ENCODE measurements at places on chromosomes 3 and 15. TPM values are rescaled to one million over a fixed set of nuclear protein-coding genes. Genes with fewer than 3 reads are reported as not detected.

Gene SI
- not detected for polyA plus RNA-seq

Gene SLC2A2
- polyA plus RNA-seq = not detected

Gene C2CD4A
- not detected for polyA plus RNA-seq

- no peaks in the 10 kb centered on the region for H3K36me3 ChIP-seq
- no peaks in the 10 kb centered on the region for H3K27me3 ChIP-seq
- no peak for DNase-seq
- H3K27ac ChIP-seq = no peak overlapping the region
These were observed 86.0 kb upstream of the ABHD17C start for GRCh38 chr15:80609091-80609490.

GRCh38 chr15:51588966-51589365 is 33.6 kb downstream of the DMXL2 start:
- no peak for DNase-seq
- no peak overlapping the region for H3K4me3 ChIP-seq
- H3K27ac ChIP-seq = no peak overlapping the region
- no peaks in the 10 kb centered on the region for H3K4me1 ChIP-seq

DNA sequence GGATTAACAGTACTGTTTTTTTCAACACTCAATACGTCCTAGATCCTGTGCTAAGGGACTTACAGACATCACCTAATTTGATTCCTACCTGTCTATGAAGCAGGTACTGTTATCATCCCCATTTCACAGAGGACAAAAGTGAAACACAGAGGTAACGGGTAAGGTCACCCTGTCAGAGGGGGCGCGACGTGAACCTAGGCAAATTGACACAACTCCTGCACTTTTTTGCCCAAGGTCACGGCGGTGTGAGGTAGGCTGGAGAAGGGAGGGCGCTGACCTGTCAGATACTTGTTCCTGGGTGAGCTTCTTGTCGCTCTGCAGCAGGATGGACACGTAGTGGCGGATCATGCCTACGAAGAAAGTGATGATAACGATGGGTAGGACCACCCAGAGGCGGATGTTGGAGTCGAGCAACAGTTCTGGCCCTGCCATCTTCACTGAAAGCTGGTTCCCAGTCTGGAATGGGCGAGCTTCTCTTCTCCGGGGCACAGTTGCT is 363 bp downstream of the EMC3 start:
- H3K27me3 ChIP-seq = no peaks in the 10 kb centered on the region
- peak overlapping the region; percentile 71 for H3K4me3 ChIP-seq
- H3K27ac ChIP-seq = peak overlapping the region; percentile 97
- H3K36me3 ChIP-seq = peaks cover 11% of the 10 kb centered on the region

GRCh38 chr3:139491027-139491700 is 14.8 kb upstream of the RBP2 start:
- H3K4me3 ChIP-seq = no peak overlapping the region
- no peaks in the 10 kb centered on the region for H3K27me3 ChIP-seq
- no peaks in the 10 kb centered on the region for H3K36me3 ChIP-seq
- no peak overlapping the region for H3K27ac ChIP-seq

DNA sequence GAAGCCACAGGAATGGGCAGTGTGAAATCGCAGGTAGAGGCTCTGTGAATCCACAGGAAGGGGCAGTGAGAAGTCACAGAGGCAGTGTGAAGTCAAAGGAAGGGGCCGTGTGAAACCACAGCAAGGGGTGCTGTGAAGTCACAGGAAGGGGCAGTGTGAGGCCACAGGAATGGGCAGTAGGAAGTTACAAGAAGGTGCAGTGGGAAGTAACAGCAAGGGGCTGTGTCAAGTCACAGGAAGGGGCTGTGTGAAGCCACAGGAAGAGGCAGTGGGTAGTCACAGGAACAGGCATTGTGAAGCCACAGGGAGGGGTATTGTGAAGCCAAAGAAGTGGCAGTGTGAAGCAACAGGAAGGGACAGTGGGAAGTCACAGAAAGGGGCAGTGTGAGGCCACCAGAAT is 34.1 kb downstream of the GASK1A start:
- H3K27me3 ChIP-seq = no peaks in the 10 kb centered on the region
- H3K27ac ChIP-seq = no peak overlapping the region
- H3K4me3 ChIP-seq = no peak overlapping the region
- no peaks in the 10 kb centered on the region for H3K36me3 ChIP-seq

Data from B cell (primary cell).